ENCODE measurements at places on chromosomes 3 and 15.

- no peak for DNase-seq
Measured at GRCh38 chr15:70401709-70402108, 304.0 kb upstream of the TLE3 start.

- no peak for DNase-seq
Measured at GRCh38 chr3:14506626-14507304, 33.4 kb downstream of the GRIP2 start.

GRCh38 chr3:54951405-54951804, 23.5 kb upstream of the LRTM1 start:
- no peak for DNase-seq

GRCh38 chr3:17848102-17848501, 105.7 kb upstream of the TBC1D5 start:
- DNase-seq: no peak

DNA sequence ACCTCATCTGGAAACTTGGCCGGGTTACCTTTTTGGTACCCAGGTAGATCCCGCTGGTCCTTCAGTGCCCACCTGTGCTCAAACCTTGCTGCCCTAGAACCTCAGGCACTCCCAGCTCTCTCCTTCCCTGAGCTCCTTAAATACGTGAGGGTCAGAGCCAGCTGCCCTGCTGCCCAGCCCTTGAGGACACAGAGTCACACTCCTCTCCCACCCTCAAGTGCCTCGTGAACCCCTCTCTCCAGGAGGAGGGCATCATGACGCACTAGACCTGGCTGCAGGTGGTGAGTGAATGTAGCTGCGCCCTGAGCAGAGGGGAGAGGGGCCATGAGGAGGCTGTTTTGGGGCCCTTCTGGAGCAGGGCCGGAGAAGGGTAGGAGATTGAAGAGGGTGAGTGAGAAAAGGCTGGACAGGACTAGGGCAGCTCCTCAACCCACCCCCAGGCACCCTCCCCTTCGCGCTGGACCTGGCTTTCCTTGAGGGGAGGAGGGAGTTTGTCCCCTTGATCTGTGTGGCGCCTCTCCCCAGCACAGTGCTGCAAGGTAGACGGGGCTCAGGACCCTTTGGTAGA, 941 bp downstream of the SLC12A8 start:
- DNase-seq: no peak

Data from CD4-positive, alpha-beta T cell (primary cell).